ENCODE measurements at places on chromosomes 6 and 20.

DNA sequence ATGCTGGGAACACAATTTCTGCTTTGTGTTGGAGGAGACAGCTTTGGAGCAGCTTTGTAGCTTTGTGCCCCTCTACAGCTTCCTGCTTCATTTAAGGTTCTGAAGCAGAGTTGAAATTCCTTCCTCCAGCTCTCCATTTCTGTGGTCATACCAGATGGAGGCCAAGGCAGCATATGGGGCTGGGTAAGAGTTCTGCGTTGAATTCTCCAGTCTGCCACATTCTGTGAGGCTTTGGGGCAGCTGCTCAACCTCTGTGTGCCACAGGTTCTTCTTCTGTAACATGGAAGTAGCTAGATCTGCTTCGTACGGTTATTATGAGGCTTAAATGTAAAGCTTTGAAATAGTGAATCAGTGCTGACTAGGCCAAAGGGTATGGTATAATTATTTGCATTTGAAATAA lies 2.9 kb upstream of the TRIM26 start:
- DNase-seq, result no peak

- DNase-seq, result no peak
Measured at GRCh38 chr20:23227976-23228375, 122.6 kb upstream of the NXT1 start.

DNA sequence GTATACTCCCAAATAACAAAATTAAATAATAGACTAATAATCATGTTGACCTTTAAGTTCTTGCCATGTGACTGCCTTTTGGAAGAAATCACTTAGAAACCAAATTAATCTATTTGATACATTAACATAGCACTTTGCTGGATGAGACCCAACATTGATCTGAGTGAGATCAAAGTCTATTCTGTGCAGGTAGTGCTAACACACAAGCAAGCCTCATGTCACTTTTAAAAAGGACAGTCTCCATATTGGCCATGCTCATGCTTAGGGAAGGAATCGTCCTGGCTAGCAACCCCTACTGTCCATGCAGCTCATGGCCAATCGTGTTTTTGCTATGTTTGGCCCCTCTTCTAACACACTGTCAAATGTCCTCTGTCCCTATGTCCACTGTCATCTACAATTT lies 35.8 kb upstream of the RNF217 start:
- no peak for DNase-seq

- no peak for DNase-seq
Measured at GRCh38 chr6:41648070-41648585, 9.9 kb downstream of the MDFI start.

DNA sequence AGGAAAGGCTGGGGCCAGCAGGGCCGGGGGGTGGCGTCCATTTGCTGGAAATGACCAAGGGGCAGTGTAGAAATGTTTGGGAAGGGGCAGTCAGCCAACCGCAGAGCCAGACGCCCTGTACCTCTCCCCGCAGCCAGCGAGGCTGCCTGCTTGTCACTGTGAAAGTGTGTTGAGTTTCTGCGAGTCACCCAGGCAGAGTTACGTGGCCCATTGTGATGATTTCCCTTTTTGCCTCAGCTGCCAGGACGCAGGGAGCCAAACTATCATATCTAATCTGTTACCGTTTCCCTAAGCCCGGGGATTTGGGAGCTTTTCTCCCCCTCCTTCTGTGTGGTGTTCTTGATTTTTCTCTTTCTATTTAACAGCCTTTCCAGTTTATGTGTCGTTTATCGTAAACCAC lies 67.9 kb upstream of the STX16 start:
- no peak for DNase-seq

DNA sequence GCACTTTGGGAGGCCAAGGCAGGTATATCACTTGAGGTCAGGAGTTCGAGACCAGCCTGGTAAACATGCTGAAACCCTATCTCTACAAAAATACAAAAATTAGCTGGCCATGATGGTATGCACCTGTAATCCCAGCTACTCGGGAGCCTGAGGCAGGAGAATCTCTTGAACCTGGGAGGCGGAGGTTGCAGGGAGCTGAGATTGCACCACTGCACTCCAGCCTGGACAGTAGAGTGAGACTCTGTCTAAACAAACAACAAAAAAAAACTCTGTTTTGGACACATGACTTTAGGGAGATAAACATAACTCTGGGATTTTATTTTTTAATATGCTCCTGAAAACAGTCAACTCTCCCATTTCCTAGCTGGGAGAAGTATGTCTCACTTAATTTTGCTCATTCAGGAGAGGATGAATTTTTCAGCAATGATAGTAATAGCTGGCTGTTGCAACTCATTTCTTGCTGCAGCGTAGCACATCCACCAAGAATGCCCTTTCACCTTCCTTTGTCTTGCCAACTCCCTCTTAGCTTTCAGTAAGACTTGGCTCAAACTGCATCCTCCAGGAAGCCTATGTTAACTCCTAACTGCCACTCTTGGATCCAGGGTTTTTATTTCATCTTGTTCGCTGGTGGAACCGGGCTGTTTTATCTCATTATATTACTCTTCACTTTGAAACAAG lies 24.3 kb downstream of the TOP1 start:
- DNase-seq, result no peak

- no peak for DNase-seq
Measured at GRCh38 chr6:100573166-100573565, 108.4 kb upstream of the SIM1 start.

- DNase-seq, result no peak
Measured at GRCh38 chr6:134374491-134375219, 56.7 kb upstream of the SGK1 start.

Data from head of caudate nucleus (tissue), 42 donors.